ENCODE measurements at places on chromosomes 11 and 22.

DNA sequence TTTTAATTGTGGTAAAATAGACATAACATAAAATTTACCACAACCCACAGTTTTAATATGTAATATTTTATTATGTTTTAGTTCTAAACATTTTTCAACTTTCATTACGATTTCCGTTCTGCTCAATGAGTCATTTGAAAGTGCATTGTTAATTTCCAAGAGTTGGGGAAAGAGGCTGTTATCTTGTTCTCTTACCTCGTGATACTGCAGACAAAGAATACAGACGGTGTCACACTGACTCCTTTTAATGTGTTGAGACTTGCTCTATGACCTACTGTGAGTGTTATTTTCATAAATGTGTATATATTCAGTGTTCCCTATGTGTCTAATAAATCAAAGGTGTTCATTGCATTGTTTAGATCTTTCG, 10.8 kb upstream of the RAC2 start:
- no peak for DNase-seq

- no peak for DNase-seq
Observed at GRCh38 chr11:126892756-126893155, 107.8 kb downstream of the KIRREL3 start.

DNA sequence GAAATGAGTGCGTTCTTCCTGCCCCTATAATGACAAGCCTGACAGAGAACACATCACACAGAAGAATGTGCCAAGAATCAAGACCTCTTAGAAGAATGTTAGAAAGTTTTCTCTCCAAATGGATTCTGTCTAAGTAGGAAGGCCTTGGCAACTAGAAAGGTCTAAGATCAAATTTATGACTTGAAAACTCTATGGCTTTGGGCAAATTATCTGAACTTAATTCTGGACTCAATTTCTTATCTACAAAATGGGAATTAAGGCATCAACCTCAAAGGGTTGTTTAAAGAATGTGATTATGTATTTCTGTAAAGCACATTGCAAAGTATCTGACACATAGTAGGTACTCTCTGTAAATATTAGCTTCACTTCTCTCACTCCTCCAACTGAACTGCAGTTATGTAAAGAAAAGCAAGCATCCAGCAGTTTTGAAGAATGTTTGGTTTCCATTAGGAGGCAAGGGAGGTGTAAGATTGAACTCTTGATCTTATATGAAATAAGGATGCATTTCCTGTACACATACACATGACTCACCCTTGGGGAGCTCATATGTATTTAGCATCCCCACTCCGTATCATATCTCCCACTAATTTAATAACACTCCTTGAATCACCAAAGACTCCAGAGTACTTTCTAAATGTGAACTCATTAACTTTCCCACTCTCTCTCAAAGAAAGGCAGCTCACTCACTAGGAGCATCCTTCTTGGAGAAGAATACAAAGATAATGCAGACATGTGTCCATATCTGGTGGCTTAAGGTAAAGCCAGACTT, 77.6 kb downstream of the ETS1 start:
- DNase-seq: no peak

DNA sequence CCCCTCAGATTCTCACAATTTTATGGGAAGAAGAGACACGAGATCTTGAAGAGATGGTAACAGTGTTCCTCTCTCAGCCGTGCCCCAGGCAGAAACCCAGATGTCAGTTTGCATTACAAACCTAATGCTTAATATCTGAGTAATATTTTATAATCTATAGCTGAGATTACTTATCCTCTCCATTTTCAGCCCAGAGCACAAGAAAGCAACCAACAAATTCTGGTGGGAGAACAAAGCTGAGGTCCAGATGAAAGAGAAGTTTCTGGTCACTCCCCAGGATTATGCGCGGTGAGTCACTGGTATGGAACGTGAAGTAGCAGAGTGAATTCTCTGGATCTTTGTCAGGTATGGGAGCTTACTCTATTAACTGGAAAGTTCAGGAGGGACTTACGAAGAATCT, 884 bp downstream of the CENATAC start:
- no peak for DNase-seq

DNA sequence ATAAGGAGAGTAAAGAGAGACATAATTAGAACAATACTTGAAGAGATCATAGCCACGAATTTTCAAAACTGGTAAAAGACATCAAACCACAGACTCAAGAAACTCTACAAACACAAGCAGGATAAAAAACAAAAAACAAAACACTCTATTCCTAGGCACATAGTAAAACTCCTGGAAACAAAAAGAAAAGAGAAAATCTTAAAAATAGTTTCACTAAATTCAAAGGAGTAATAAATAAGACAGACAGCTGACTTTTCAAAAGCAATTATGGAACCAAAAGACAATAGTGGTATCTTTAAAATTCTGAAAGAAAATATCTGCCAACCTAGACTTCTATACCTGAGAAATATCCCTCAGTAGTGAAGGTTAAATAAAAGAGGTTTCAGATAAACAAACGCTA, 9.2 kb upstream of the NARS2 start:
- no peak for DNase-seq

- no peak for DNase-seq
Observed at GRCh38 chr11:69449320-69450063, 32.0 kb upstream of the LINC01488 start.

GRCh38 chr11:125685228-125685627, 4.6 kb upstream of the ACRV1 start:
- no peak for DNase-seq

DNA sequence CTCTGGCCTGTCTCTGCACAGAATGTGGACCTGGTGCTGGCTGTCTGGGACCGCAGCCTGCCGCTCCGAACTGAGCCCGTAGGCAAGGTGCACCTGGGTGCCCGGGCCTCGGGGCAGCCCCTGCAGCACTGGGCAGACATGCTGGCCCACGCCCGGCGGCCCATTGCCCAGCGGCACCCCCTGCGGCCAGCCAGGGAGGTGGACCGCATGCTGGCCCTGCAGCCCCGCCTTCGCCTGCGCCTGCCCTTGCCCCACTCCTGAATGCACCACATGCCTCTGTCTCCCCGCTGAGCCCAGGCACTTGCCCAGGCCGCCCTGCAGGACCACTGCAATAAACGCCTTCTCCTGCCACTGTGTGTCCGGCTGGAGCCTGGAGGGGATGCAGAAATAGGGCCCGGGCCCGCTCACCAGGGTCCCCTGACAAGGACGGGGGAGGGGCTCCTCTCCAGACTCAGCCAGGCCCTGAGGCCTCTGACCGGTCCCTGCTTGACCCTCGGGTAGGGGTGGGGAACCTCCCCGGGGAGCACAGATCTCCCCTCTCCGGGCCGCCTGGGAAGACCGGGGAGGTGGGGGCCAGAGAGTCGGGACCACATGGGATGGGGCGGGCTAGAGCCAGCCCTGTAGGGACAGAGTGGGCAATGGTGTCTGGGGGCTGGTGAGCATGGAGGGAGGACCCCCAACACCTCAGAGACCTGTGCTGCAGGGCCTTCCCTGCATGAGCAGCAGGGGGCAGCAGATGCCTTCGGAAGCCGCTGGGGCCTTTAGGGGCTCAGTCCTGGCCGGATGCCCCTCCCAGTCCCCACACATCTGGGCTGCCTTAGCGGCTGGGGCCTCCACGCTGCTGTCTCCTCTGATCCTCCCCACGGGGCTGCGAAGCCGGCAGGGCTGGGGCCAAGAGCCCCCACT, 1.4 kb upstream of the TNNI2 start:
- peak; percentile 62 for DNase-seq

DNA sequence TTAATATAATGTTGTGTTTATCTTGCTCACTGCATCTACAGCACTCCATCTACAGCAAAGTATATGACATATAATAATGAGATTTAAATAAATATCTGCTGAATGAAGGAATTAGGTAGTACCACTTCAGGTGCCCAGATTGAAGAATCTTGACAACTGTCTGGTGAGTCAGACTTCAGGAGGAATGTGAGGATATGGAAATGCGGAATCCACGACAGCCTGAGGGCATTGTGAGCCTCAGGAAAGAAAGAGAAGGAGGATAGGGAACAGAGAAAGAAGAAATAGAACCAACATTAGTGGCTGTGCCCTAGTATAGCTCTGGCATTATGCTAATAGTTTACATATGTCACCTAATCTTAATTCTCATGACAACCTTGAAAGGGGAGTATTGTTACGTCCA, 304.4 kb downstream of the AASDHPPT start:
- DNase-seq: no peak

GRCh38 chr11:46364056-46364455, 16.8 kb downstream of the DGKZ start:
- no peak for DNase-seq

DNA sequence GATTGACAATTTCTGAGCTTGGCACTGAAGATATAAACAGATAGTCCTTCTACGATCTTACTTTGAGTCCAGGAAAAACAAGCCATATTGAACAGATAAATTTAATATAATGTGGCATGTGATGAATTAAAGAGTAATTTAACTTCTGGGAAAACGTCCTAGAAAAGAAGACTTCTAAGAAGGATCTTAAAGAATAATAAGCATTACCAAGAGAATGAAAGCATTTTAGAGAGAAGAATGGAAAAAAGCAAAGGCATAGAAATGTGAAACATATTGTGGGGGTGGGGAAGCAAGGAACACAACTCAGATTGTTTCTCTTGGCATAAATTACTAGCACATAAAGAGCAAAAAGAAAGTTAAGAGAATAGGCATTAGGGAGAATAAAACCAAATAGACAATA, 5.4 kb downstream of the DDIAS start:
- DNase-seq: no peak

DNA sequence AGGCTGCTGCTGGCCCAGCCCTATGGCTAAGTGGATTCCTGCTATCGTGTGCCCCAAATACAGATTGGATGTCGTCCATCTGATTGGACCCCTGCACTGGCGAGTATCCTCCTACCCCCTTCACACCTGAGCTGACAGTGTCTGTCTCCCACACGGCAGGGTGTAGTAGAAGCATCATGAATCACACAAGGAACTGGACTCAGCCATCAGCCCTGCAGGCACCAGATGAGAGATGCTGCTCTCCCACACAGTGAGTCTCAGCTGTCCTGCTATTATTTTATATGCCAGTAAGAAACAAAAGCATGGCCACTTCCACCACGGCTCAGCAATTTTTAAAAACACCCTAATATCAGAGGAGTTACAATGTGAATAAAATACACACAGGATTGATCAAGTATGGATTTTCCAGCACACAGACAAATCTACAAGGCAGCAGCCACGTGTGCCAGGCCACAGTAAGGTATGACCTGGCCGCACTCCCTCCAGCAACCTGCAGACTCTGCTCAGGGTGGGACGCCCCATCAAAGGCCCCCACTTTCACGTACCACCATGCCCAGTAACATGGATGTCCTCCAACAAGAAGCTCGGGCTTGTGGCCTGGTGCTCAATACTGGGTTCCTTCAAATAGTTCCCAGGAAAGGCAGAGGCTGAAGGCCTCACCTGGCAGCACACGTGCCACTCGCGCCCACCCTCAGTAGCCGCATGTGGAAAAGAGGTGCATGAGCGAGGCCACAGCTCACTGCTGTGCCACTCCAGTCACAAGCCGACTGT, 16.4 kb upstream of the SLC25A1 start:
- no peak for DNase-seq

DNA sequence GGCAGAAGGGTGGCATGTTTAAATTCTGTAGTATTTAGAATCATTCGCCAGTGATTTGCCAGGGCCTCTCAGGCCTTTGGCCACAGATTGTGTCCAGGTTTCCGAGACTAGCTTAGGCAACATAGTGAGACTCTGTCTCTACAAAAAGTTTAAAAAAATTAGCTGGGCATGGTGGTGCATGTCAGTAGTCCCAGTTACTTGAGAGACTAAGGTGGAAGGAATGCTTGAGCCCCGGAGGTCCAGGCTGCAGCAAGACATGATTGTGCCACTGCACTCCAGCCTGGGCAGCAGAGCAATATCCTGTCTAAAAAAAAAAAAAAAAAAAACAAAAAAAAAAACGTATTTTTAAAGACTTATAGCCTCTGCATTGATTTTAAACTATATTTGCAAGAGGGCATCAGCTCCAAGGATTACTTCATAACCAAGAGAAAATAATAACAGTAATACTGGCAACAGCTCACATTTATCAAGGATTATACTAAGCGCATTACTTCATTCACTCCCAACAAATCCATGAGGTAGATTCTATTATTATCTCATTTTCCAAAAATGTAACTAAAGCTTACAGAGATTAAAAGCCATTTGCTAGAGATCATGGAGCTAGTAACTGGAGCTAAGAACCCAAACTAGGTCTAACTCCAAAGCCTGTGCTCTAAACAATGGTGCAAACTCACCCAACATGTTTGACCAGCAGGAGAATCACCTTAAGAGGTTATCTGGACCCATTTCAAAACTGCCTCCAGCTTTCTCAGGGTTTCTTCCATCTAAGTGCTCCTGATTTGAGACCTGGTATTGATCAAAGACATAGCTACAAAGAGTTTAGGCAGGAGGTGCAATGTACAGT, 32.6 kb upstream of the SLC6A5 start:
- DNase-seq: no peak

GRCh38 chr11:68840661-68841653, 759 bp downstream of the CPT1A start:
- DNase-seq: no peak

GRCh38 chr22:46462726-46463371, 74.6 kb downstream of the CELSR1 start:
- DNase-seq: no peak

GRCh38 chr11:55669376-55669775, 7.4 kb downstream of the OR4C6 start:
- no peak for DNase-seq

GRCh38 chr22:37101311-37102066, 8.0 kb downstream of the TMPRSS6 start:
- DNase-seq: no peak

DNA sequence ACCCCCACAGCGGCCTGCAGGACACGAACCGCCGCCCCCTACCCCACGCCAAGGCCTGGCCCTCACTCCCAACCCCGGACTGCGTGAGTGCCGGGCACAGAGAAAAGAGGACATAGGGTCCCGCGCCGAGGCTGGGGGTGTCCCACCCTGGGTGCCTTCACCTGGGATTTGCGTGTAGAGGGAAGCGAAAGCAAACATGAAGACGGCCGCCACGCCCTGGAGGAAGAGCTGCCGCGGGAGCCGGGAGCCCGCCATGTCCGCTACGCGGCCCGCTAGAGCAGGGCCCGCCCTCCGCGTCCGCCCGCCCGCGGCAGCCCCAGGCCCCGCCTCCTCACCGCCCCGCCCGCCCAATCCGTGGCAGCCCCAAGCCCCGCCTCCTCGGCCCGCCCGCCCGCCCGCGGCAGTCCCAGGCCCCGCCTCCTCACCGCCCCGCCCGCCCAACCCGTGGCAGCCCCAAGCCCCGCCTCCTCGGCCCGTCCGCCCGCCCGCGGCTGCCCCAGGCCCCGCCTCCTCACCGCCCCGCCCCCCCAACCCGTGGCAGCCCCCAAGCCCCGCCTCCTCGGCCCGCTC, at the start of gene LMF2:
LMF2 (minus strand) TSS at position 282 of the 570 bp plus-strand sequence; CDS start at position 255, 27 bp downstream.
- DNase-seq: peak; percentile 90

GRCh38 chr11:44731685-44732430, 5.1 kb downstream of the TSPAN18 start:
- DNase-seq: no peak

DNA sequence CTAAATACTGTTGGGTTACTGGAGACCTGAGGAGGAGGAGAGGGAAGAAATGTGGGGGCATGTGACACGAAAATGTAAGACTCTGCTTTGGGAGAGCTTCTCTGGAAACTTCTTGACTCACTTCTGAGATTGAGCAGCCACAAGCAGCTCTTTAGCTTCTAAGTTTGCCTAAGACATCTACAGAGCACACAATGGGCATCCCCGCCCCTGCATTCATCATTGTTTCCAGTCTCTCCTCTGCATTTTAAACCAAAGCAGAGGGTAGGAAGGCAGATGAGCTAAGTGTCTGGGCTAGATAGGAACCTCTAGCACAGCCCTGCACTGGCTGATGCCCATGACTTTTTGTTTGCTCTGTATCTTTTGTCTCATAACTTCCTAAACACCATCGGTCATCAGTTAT, 2.1 kb upstream of the OR52D1 start:
- DNase-seq: no peak
